ENCODE measurements at places on chromosomes 12 and 14. TPM values are rescaled to one million over a fixed set of nuclear protein-coding genes. Genes with fewer than 3 reads are reported as not detected.

The GZMB gene
- 2.7 TPM for total RNA-seq

The ATP6V1D gene
- 62.3 TPM for total RNA-seq

The GPR84 gene
- 1.1 TPM for total RNA-seq

The LRRC9 gene
- total RNA-seq = not detected

The RTL1 gene
- not detected for total RNA-seq

The ABCC9 gene
- 57.8 TPM for total RNA-seq

The RIPK3 gene
- 11.7 TPM for total RNA-seq

The SERPINA3 gene
- 110 TPM for total RNA-seq

The DIO2 gene
- 5.6 TPM for total RNA-seq

The GCH1 gene
- total RNA-seq = 7.6 TPM

The CEBPE gene
- total RNA-seq = 0.68 TPM

The SIX6 gene
- not detected for total RNA-seq

The ULK1 gene
- 19.2 TPM for total RNA-seq

The P2RX7 gene
- total RNA-seq = 2.4 TPM

The CLEC2B gene
- 51.0 TPM for total RNA-seq

The MAP4K5 gene
- 139 TPM for total RNA-seq

The SLC25A21 gene
- total RNA-seq = 1.1 TPM

The RNF212B gene
- not detected for total RNA-seq

The PRICKLE1 gene
- 8.0 TPM for total RNA-seq

The MAP3K9 gene
- 0.38 TPM for total RNA-seq

The SLC7A8 gene
- total RNA-seq = 66.9 TPM

The NRXN3 gene
- total RNA-seq = 0.57 TPM

The USP15 gene
- 208 TPM for total RNA-seq

The ADAM21 gene
- total RNA-seq = not detected

The ITGB7 gene
- 0.49 TPM for total RNA-seq

The RNFT2 gene
- 2.6 TPM for total RNA-seq

The SLC22A17 gene
- 3.3 TPM for total RNA-seq
